ENCODE measurements at places on chromosomes 7 and 10.

- DNase-seq: no peak
These were observed 114.2 kb downstream of the MACC1 start for GRCh38 chr7:20102982-20103381.

GRCh38 chr7:21142081-21142480 lies 285.8 kb upstream of the SP4 start:
- no peak for DNase-seq

DNA sequence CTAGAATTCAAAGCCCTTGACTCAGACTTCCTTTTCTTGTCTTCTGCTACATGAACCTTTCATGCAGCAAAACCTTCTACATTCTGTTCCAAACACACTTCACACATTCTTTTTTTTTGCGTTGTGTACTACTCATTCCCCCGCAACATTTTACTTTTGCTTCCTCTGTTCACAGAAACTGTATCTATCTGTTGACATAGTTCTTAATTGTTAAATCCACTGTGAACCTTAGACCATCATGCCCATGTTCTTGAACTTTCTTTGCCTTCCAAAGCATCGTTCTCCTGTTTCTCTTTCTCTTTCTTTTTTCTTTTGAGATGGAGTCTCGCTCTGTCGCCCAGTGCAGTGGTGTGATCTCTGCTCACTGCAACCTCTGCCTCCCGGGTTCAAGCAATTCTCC lies 14.2 kb downstream of the CCSER2 start:
- DNase-seq: no peak

- DNase-seq: no peak
These were observed 107.5 kb downstream of the ITGB8 start for GRCh38 chr7:20438248-20438647.

- DNase-seq: no peak
These were observed 597.5 kb upstream of the PCDH15 start for GRCh38 chr10:55398497-55398882.

DNA sequence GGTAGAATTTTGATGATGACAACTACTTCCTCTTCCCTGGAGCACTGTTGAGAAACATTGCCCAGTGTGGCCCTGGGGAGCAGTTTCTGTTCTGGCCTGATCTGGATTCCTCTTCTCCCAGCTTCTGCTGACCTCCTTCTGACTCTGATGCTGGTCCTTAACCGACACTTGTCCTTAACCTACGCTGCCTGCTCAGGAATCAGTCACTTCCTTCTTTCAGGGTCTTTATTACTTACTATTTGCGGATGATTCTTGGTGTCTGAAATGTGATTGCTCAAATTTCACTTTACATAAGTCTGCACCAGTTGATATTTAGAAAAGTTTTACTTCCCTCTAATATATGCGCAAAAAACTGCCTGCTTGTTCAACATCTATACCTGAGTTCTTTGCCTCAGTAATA lies 164.1 kb downstream of the PTEN start:
- DNase-seq: peak; percentile 10

GRCh38 chr7:94741179-94741578 lies 85.2 kb upstream of the SGCE start:
- no peak for DNase-seq

DNA sequence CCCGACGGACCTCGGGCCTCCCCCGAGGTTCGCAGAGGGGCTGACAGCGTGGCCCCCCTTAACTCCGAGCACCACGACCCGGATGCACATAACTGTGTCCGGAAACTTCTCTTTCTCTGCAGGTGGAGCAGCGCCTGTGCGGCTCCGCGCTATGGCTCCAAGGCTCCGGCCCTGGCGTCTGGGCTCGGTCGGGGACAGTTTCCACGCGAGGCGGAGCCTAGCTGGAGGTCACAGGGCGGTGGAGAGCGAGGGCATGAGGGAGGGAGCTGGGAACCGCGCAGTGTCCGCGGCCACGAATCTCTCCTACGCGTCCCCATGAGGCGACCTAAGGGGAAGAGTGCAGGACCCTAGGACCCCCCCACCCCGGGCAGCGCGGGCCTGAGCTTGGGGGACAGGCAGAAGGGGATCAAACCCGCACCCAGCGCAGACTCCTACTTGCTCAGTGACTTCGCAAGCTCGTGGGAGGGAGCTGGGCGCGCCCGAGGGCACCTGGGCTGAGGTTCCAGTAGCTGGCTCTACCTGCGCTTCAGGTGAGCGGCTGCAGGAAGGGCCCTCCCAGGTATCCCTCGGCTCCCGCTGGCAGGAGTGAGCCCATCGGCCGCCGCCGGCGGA lies 8.6 kb upstream of the MNX1 start:
- DNase-seq: no peak

- DNase-seq: no peak
These were observed 89.0 kb downstream of the CUL1 start for GRCh38 chr7:148787571-148788295.

DNA sequence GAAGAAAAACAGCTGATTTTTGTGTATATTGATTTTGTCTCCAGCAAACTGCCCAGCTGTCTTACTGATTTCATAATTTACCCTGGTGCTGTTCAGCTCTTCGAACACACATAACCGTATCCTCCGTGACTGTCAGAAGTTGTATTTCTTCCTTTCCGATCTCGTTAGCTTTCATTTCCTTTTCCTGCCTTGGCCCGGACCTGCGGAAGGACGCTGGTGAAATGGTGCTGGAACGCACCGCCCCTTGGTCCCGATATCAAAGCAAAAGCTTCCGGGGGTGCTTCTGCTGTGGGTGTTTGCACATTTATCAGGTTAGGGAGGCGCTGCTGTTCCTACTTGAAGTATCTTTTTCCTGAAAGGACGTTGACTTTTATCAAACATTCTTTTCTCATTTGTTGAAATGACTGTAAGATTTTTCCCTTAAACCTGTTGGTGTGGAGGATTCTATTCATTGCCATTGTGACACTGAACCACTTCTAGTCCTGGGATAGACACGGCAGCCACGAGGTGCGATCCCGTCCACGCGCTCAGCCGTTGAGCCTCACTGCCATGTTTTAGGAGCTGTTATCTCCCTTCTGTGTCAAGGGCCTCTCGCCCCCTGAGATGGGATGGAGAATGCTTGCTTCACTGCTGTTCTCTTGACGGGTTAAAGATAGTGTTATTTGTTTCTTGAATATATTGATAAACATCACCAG lies 72.6 kb downstream of the FOXL3 start:
- no peak for DNase-seq

GRCh38 chr7:99108613-99109012 lies 35.3 kb downstream of the SMURF1 start:
- DNase-seq: no peak

DNA sequence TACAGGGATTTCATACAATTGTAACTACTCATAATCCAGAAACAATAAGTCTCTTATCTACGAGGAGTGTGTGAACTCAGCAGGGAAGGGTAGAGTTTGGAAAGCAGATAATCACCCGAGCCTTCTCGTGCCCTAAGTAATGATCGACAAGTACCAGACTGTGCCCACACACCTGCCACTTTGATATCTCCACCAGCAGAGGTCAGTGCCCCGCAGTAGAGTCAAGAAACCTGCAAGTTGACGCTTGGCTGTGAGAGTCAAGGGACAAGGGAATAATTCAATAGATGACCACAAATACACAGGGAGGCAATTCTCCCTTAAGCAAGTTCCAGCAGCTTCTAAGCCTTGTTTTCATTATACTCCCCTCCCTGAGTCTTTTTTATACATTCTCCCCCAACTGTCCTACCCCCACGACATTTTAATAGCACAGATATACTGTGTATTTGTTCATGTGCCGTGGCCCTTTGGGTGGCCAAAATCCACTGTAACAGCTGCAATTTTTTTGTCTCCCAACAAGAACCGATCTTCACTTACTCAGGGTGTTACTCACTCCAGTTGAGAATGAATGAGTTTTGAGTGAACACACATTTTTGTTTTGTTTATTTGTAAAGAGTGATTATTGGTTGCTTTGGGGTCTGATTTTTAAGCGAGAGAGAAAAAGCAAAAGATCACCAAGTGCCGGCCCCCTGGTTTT lies 106.9 kb upstream of the RHEB start:
- DNase-seq: peak; percentile 47

- no peak for DNase-seq
These were observed 69.6 kb downstream of the AKAP9 start for GRCh38 chr7:92010215-92010614.

DNA sequence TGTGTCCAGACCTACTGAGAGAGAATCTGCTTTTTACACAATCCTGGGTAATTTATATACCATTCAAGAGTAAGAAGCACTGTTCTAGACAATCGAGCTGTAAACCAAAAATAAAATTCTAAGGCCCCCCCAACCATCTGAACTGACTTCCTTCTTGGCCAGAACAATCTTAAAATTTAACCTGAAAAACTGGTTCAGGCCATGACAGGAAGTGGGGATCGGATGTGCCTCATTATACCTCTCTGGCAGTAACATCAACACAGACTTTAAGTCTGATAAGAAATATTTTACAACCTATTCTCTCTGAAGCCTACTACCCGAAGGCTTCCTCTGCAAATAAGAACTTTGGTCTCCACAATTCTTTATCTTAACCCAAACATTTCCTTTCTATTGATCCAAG lies 75.2 kb upstream of the KIF5B start:
- DNase-seq: no peak

DNA sequence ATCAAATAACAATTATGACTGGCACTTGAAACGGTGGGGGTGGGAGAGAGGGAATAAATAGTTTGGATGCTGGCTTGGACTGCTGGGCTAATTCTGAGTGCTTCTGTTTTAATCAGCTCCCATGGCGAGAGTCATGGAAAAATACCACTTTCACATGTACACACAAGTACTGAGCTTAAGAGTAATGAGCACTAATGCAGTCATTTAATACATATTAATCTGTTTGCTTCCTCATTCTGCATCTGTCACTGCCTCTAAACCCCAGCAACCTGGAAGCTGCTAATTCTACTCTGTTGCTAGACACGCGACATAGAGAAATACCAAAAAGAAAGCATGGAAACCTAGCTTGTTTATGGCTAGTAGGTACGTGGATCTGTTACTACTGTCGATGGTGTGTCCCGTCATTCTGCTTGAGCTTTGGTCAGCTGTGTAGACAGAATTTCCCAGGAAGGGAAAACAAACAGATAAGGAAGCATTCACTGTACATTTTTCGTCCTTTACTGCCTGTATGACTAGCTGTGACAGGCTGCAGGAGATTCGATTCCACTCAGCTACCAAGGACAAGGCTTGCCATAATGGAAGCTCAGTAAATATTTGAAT lies 238.8 kb downstream of the BAMBI start:
- DNase-seq: no peak

GRCh38 chr10:64394744-64395143 lies 873.5 kb downstream of the REEP3 start:
- DNase-seq: no peak

DNA sequence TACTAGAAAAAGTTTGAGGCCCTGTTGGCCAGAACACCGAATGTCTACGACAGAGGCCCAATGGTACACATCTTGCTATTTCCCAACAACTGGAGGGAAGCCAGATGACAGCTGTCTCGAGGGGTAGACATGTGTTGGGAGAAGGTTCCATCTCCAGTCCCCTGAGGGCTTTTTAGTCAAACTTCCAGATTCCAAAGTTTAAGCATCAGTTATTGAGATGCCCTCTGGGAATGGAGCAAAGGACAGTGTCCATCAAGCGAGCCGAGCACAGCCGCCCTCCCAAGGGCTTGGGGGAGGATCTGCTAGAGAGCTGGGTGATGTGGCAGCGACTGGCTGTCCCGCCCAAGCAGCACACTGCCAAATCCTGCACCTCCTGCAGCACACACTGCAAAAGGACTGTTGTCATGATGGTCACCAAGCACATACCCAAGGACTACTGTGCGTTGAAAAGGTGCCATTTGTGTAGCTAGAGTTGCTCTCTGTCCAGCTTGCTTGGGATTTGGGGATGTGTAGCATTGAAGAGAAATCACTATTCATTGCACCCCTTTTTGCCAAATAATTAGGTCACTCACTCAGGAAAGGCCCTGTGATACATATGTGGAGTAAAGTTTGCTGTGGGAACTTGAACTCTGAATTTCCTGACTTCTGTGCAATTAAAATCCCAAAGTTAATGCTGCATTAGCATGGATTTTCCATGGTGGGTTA lies 164.6 kb downstream of the TRIL start:
- no peak for DNase-seq

- DNase-seq: no peak
These were observed 237.9 kb upstream of the DGKB start for GRCh38 chr7:15140431-15140830.

DNA sequence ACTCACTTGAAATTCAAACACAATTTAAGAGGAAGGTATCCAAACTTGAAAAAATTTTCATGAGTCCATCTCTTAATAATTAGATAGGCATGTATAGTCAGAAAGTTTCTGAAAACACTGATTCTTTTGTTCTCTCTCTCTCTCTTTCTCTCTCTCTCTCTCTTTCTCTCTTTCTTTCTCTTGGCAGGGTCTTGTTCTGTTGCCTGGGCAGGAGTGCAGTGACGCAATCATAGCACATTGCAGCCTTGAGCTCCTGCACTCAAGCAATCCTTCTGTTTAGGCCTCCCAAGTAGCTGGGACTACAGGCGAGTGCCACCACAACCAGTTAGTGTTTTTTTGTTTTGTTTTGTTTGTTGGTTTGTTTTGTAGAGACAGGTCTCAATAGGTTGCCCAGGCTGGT lies 59.3 kb downstream of the PRTFDC1 start:
- no peak for DNase-seq

GRCh38 chr7:127535546-127536393 lies 49.6 kb downstream of the GCC1 start:
- DNase-seq: no peak

DNA sequence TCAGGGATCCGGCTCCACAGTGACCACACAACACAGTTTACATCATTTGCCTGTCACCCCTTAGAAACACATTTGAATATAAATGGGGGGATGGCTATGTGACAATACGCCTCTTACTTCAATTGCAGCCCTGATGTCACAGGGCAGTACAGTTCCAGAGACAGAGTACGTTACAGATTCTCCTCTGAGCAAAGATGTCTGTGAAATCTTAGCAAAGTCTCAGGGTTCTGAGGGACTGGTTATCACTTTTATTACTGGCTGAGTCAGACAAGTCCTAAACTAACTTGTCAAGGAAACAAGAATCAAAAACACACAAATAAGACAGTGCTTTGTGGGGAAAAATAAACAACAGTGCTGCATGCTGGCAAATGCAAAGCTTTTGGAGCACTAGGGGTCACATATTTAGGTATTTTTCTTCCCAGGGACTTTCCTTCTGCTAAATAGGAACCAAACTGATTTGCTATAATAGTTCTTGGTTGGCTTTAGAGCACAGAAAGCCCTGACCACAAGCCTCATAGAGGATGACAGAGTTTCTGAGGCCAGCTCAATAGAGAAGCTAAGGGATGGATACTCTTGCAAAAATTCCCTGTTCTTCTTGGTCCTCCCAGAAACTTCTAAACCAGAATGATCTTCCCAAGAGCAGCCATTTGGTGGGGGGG lies 501.6 kb downstream of the GRID1 start:
- no peak for DNase-seq

GRCh38 chr7:78742694-78743093 lies 710.8 kb downstream of the MAGI2 start:
- no peak for DNase-seq

GRCh38 chr10:14374745-14375445 lies 44.2 kb upstream of the FRMD4A start:
- DNase-seq: no peak

DNA sequence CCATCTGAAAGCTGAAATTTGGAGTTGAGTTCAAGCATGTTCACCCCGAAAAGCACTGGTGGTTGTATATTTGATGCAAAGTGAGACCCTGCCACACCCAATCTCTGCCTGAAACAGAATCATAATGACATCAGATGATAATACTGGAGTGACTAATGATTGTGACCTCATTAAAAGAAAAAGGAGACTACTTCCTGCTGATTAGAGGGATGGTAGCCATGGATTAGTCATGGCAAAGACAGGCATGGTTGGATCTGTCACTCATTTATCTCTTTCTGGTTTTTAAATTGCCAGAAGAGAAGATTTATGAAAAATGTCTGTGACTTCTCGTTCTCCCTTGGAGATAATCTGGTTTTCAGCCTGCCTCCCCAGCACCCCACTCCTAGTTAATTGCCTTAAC lies 101.2 kb downstream of the BAMBI start:
- DNase-seq: no peak
